ENCODE measurements at places on chromosomes 12 and 14.
A peak's percentile ranks its signal among the peaks of the same experiment; 100 is the strongest.

DNA sequence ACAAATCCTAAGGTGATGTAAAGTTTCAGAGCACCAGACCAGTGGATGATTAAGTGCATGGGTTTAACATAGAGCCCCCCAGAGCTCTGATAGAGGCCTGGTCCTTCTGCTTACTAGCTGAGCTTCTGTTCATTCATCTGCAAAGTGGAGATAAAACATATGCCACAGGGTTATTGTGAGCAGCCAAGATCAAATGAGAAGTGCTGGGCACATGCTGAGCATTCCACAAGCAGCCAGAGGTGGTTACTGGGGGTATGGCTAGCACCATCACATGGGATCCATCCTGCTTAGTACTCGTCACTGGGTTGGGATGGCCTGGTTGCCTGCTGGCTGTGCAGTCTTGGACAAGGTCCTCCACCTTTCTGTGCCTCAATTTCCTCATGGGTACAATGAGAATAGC lies 18.0 kb upstream of the SMUG1 start:
- DNase-seq = no peak

GRCh38 chr14:51140338-51140737 lies 45.4 kb upstream of the TRIM9 start:
- DNase-seq = no peak

- peak; percentile 11 for DNase-seq
Measured at GRCh38 chr14:54486685-54487084, 2.1 kb downstream of the GMFB start.

DNA sequence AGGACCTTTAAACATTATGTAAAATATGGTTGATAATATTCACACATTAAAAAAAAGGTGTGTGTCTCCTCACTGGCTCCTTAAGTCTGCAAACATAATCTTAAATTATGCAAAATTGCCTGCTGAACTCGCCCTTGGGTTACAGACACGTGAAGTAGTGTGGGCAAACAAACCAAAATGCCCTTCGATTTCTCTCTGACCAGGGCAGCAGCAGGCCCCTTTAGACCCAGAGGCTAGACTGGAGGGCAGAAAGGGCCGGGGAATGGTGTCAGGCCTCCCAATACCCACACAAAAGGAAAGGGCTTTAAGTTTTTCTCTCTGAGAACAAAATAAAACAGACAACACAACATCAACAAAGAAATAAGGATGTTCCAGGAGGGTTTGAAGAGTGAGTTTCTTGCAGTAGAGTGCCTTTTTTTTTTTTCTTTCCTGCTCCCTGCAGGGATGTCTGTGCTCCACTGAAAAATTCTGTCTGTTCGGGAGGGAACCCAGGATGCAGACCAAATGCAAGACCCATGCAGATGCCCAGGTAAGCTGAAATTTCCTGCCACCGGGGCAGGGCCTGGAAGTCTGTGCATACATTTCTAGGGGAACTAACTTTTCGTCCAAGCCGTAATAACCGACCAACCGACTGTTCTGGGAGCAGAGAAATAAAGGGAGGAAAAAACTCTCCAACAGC lies 1.7 kb downstream of the TBX3 start:
- DNase-seq = no peak

GRCh38 chr14:24274101-24274543 lies 2.7 kb upstream of the RABGGTA start:
- peak; percentile 92 for DNase-seq

- peak; percentile 9 for DNase-seq
Measured at GRCh38 chr12:27297566-27297965, 35.1 kb upstream of the BMAL2 start.

DNA sequence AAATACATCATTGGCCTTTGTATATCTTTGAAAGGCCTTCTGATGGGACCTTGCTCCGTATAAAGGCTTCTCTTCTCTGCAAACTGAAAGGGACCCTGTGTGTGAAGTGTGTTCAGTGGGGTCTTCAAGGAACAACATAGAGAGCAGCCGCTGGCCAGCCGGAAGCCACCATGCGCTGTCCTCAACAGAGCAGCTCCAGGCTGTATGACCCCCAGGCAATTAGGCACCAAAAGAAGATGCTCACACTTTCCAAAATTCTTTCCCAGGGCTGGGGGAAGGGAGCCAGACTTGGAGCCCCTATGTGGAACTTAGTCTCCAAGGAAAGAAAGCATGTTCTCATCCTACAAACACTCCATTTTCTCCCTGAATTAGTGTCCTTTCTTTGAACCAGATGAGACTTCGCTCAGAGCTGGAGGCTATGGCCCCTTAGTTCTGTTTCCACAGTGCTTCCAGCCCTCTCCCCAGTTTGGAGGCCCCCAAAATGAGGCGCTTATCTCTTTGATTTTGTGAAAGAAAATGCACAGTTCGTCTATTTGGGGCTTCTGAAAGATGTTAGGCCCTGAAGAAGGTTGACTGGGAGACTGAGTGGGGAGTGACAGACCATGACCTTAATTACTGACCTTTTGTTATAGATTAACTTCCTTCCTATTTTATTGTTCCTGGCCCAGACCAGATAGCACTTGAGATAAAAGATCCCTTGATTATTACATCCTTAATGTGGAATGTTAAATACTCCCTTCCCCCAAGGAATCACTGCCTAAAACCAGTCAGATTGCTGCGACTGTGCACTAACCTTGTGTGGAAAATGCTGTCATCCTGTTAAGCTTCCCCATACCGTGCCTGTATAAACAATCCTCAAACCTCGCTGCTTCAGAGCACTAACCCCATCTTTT lies 128.3 kb upstream of the FGD4 start:
- DNase-seq = no peak

DNA sequence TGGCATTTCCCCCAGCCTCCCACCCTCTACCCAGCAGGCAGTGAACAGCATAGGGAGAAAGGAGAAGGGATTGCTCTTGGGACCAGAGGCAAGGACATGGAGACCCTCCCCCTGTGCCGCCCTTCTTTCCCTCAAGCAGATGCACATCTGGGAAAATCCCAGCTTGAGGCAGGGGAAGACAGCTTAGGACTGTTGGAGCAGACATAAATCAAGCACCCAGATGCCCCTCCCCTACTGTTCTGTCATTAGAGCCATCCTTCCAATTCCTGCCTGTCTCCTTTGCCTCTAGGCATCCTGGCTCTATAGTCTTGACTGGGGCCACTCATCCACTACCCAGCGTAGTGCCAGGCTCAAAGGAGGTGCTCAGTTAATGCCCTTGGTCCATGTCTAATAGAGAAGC lies 7.5 kb upstream of the CISTR start:
- no peak for DNase-seq

GRCh38 chr14:65637780-65638179 lies 225.2 kb downstream of the FUT8 start:
- DNase-seq = peak; percentile 87

DNA sequence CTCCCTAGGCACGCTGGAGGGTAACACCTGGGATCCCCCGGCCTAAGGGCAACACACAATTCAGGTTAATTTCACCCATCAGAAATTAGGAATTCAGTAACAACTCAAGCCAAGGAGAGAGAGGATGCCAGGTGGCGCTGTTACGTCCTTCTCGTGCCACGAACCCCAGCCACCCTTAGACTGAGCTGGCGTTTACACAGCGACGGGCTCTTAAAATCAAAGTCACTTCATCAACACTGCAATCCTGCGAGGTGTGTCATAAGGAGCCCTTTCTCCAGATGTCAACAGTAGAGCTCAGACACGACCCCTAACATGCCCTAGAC lies 110.6 kb upstream of the TMEM132D start:
- no peak for DNase-seq

- DNase-seq = no peak
Measured at GRCh38 chr12:131097202-131098177, 143.8 kb downstream of the ADGRD1 start.

DNA sequence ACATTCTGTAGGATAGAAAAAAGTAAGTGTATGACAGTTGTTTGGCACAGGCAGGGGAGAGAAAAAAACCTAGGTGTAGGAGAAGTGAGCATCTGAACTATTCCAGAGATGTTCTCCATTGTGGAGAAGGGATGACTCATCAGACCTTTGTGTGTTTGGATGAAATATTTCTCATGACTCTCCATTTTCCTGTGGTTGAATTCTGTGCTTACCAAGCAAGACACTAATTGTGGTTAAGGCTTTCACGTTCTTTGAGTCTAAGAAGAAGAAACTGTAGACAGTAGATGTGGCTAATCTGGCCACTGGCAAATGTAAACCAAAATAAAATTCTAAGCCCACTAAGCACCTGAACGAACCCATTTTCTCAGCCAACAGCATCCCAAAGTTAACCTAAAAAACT lies 107.9 kb upstream of the GZMB start:
- DNase-seq = no peak

GRCh38 chr14:104979758-104980610 lies 1.8 kb upstream of the AHNAK2 start:
- no peak for DNase-seq

DNA sequence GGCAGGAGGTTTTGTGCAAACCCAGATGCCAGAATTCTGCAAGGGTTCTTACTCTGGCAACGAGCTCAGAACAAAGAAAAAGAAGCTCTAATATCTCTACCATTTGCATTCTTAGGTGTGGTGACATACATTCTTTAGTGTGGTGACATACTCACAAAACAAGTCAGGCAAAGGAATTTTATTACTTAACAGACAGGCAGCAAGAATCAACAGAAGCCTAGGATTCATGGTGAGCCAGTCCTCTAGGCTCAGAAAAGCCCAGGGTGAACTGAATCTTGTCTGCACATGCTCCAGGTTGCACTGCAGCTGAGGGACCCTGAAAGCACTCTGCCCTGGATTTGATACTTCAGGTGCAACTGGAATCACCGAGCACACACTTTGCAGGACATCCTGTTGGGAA lies 122.4 kb upstream of the PTPRQ start:
- no peak for DNase-seq

DNA sequence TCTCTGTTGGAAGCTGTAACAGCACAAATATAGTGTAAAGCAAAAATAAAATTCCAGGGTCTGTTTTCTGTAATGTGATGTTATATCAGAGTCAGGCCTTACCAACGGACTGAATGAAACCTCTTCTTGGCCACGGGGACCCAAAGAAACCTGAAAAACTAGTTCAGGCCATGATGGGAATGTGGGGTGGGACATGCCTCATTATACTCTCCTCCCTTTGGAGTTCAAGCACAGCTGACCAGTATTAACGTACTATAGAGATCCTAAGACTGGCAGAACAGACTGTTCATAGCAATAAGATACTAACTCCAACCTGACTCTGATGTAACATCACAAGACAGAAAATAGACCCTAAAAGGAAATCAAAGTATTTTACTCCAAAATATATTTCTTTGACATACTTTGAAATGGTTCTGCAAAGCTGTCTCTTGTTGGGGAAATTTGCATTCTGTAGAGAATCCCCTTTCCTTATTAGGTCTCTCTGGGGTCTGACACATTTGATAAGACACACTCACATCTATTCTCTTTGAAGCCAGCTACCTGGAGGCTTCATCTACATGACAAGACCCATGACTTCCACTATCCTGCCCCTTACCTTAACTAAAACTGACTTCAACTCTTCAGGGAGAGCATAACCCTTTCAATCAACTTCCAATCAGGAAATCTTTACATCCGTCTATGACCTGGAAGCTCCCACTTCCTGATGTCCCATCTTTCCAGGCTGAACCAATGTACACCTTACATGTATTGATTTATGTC lies 444.6 kb downstream of the SOX5 start:
- no peak for DNase-seq

DNA sequence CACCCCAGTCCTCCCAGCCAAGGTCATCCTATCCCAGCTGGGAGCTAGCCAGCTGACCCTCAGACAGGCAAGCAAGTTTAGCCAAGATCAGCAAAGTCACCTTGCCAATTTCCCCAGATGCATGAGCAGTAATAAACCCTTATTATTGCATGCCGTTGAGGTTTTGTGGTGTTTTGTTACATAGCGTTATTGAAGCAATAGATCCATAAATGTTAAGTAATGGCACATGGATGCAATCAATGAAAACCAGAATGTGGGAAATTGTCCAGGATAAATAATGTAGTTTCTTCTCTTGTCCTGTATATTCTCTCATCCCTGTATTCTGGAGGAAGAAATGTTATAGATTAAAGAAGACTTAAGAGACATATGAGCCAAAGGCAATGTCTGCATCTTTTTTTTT lies 18.0 kb upstream of the TMEM260 start:
- DNase-seq = no peak

DNA sequence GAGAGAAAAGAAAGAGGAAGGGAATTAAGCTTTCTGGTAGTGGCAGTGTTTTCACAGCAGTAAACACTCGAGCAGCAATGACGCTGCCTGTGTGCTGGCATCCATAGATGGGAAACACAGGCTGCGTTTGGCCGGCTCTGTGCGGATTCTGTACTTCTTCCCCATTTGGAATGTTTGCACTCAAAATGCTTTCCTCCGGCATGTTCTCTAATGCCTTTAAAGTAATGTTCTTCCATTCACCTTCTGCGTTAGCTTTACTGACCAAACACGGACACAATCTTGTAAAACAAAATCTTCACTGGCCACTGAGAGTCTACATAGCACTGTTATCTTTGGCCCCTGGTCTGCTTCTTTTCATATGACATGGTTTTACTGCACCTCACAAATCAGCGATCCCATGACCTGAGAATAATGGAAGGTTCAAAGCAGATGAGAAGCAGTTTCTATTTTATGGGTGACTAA lies 31.4 kb downstream of the DCP1B start:
- DNase-seq = no peak

GRCh38 chr12:111441107-111441928 lies 35.6 kb downstream of the SH2B3 start:
- DNase-seq = no peak

DNA sequence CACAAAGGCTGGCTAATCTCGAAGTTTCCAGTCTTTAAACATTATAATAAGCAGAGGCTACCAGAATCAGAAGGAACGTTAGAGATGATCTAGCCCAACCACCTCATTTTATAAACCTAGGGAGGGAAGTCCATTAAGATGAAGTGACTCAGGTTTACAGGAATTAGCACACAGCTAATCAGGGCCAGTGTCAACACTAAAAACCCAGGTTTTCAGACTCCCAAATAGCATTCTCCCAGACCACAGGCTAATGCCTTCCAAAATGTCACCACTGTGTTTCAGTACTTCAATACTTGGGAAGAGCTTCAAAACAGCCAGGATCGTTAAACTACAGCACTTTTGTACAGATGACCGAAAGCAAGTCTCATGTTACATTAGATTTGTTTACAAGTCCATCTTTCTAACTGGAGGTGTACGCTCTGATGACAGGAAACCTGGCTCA lies 89.2 kb downstream of the FOXN3 start:
- DNase-seq = no peak

GRCh38 chr12:82805812-82806497 lies 119.2 kb downstream of the TMTC2 start:
- DNase-seq = no peak

DNA sequence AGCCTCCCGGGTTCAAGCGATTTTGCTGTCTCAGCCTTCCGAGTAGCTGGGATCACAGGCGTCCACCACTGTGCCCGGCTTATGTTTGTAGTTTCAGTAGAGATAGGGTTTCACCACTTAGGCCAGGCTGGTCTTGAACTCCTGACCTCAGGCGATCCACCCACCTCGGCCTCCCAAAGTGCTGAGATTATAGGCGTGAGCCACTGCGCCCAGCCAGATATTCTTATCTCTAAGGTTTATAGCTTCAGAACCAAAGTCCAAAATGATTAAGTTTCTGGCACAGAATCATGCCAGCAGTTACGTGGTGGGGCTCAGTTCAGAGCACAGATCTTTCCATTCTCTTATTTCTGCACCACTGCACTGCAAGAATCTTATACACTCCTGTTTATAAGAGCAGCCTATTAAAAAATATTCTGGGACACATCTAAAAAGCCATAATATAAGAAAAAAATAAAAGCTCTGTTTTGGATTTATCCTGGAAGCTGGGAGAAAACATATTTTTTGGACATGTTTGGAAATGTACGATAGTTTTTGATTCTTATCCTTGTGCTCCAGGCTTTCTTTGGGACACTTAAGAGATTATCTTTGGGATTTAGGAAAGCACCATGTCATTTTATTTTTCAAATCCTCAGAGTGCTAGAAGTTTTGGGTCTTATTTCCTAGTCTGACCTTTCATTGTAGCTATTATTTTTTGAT lies 129.6 kb downstream of the LMNTD1 start:
- DNase-seq = no peak
